ENCODE measurements at places on chromosomes 3 and 15.

GRCh38 chr3:140842984-140843649, 98.5 kb upstream of the SLC25A36 start:
- no peak for DNase-seq

DNA sequence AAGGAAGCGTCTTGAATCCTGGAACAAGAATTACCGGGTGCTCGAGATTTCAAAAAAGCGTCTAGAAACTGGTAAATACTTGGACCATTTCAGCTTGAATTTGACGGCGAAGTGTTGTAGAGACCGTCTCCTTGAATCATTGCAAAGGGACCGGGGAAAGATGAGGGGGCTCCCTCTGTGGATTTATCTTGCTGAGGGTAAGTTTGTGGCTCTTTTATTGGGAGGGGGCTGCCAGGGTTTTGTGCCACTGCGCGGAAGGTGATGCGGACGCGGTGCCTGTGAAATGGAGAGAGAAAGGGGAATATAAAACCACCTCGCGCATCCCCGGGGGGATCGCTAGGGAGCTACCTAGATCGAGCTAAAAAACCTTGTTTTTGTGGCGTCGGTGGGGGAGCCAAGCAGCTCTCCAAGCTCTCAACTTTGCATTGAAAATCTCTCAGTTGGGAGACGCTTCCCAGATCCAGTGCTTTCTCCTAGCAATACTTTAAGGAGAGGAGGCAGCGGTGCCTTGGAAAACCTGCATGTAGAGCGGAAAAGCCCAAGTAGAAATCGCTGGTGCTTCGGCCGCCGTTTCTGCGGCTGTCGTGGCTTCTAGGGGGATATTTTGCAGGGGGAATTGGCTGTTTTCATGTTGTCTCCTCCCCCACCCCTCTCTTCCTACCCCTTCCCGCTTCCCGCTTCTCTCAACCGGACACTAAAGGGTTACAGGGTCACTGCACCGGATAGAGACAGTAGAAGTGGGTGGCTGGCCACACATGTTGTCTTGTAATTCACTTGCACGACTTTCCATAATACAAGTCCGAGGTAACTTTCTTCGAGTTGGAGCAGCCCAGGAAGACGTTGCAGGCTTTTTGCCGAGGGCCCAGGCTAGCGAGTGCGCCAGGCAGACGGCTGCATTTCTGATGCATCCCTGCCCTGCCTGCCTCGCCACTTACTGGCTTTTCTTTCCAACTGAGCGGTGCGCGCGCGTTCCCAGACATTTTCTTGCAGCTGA, 187.6 kb downstream of the NLGN1 start:
- DNase-seq, result no peak

GRCh38 chr3:192352142-192352541, 375.2 kb downstream of the FGF12 start:
- DNase-seq, result no peak

DNA sequence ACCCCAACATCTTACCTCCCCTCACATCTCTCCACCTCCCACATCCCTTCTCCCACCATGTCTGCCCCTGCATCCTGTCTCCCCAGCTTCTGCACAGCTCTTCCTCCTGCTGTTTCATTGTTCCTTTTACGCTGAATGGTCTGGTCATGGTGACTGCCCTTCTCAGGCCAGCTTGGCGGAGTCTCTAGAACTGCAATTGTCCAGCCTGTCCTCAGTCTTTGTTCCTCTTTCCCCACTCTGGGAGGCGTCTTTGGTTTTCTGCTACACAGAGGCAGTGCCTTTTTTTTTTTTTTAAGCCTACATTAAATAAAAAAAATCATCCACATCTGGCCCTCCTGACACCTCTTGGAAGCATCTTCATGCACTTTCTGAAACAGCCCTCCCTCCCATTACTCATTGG, 49.1 kb upstream of the SEC22A start:
- DNase-seq, result no peak

GRCh38 chr3:120113128-120114116, 19.2 kb upstream of the GSK3B start:
- no peak for DNase-seq

GRCh38 chr3:99780749-99781148, 36.9 kb upstream of the CMSS1 start:
- no peak for DNase-seq

- DNase-seq, result no peak
Measured at GRCh38 chr15:78808550-78808949, 2.7 kb downstream of the ADAMTS7 start.

- no peak for DNase-seq
Measured at GRCh38 chr3:10772271-10773161, 43.5 kb upstream of the SLC6A11 start.

DNA sequence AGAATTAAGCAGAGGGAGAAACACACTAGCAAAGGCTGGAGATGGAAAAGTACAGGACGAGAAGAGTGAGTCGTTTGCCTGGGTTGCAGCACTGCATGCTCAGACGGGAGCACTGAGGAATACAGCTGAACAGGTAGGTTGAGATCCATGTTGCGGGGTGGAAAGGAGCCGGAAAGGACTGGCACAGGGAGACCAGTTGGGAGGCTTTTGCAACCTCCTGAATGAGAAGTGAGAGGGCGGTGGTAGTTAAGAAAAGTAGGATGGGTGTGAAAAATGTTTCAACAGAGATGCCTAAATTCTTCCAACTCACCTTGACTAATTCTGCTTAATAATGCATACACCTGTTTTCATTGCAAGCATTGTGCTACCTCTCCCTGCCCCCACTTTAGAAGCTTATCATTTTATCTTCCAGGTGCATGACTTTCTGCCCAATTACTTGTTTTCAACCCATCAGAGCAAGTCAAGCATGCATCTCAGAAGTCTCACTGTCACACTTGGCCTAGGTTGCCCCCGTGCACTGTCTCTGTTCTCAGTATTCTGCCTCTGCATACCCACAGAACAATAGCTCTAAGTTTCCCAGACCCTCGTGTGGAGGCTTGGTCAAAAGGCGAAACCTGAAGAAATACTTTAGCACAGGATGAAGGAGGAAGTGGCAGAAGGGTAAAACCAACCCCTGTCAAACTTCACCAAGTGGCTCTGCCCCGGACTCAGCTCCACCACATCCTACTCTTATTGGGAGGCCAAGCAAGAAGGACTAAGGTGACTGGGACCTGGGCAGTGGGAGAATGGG, 199.3 kb upstream of the BCL6 start:
- no peak for DNase-seq

GRCh38 chr3:191240486-191240885, 41.4 kb downstream of the OSTN start:
- no peak for DNase-seq

- no peak for DNase-seq
Measured at GRCh38 chr3:49804141-49805041, 1.3 kb downstream of the INKA1 start.

GRCh38 chr3:46615050-46615775, 2.9 kb downstream of the FAM240A start:
- DNase-seq, result no peak

GRCh38 chr3:112136959-112137693, 4.1 kb upstream of the GCSAM start:
- no peak for DNase-seq

GRCh38 chr15:88113613-88114308, 142.8 kb downstream of the NTRK3 start:
- DNase-seq, result no peak

GRCh38 chr3:177936721-177937120, 599.5 kb upstream of the KCNMB2 start:
- DNase-seq, result no peak

GRCh38 chr15:45314960-45315359, 62.9 kb downstream of the SLC28A2 start:
- DNase-seq, result no peak

DNA sequence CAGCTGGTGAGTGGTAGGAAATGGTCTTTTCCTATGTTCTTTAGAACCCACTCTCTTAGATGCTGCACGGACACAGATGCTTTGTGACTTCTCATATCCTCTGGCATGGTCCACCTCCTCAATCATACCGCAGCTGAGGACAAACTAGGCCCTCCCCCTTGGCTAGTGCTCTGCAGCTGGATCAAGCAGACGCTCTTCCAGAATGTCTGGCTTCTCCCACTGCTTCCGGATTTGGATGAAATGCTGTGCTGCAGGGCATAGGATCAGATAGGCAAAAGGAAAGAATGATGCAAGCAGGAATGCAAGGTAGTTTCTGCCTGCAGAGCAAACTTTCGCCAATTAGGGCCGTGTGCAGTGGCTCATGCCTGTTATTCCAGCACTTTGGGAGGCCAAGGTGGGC, 75.7 kb upstream of the SLC4A7 start:
- DNase-seq, result no peak

DNA sequence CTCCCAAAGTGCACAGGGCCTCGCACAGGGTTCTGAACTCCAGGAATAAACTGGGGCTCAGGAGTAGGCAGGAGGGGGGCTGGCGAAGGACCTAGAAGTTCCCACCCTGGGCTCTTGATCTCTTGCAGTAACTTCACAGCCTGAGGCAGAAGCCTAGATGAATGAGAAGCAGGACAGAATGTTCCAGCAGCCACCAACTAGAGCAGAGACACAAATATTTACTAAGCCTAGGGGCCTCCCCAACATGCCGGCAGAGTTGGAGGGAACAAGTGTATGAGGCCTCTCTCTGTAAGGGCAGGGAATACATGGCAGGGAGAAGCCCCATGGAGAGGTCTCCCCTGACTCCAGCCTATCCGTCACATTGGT, 25.3 kb upstream of the C15orf39 start:
- DNase-seq, result no peak

DNA sequence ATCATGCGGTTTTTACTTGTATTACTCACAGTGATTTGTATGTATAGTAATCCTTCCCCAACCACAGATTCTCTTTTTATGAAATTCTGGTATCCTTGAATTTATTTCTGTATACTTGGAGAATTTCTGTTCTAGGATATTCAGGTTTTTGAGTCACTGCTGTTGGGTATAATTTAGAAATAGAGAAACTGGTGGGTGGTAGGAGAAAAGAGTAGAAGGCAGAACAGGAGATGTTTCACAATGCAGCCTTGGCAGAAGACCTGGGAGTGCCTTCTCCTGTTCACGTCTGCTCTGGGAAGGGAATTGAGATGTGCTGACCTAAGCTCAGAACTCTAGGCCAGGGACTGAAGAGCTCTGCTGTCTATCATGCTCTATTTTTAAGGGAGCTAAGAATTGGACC, 193.6 kb downstream of the EPHB1 start:
- DNase-seq, result no peak

DNA sequence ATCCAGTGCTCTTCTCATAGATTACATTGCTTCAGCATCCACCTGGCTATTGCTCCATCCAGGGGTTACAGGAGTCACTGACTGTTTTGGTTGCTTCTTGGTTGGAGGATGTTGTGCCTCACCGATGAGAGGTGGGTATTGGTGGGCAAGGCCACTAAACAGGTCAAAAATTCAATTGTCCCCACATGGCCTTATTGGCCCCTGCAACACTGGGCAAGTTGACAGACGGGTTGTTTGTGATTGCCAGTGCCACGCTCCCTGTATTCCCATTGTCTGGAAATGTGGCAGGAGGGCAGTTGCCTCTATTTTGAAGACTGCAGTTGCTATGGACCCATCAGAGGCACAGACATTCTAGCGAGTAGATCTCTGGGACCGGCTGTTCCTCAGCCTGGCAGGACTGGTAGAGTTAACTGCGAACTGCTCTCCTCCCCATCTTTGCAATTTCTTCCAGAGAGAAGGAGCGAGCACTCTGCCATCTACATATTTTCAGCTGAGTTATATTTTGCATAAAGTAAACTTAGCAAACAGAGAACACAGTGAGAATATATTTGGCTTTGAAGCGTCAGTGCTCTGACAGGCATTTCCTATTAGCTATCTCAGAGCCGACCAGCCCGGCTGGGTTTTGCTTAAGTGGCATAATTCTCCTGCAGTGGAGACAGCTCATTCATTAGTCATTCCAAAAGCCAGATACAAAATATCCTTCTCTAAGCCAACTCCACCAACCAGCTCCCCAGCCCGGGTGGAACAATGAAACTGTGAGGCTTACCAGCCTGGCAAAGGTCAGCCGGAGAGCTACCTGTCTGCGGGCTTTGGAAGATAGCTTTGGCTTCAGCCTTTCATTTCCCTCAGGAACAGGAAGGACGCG, 26.0 kb upstream of the MAGEF1 start:
- DNase-seq, result no peak

DNA sequence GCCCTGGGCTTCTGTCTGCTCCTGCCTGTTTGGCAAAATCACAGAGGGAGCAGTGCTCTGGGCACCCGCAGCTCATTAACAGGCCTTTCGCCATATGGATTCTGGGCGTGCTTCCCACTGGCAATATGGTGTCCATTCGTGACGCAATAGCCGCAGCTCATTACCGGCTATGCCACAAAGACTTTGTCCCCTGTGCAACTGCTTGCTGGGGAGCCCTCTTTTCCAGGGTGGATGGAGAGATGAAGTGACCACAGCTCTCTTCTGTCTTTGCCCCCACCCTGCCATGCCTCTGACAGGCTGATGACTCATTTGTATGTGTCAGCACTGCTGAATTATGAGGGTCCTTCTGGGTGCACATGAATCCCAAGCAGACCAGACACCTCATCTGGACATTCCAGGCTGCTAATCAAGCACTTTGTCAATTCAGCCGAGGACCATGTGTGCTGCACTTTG, 214.3 kb upstream of the FEZF2 start:
- no peak for DNase-seq

DNA sequence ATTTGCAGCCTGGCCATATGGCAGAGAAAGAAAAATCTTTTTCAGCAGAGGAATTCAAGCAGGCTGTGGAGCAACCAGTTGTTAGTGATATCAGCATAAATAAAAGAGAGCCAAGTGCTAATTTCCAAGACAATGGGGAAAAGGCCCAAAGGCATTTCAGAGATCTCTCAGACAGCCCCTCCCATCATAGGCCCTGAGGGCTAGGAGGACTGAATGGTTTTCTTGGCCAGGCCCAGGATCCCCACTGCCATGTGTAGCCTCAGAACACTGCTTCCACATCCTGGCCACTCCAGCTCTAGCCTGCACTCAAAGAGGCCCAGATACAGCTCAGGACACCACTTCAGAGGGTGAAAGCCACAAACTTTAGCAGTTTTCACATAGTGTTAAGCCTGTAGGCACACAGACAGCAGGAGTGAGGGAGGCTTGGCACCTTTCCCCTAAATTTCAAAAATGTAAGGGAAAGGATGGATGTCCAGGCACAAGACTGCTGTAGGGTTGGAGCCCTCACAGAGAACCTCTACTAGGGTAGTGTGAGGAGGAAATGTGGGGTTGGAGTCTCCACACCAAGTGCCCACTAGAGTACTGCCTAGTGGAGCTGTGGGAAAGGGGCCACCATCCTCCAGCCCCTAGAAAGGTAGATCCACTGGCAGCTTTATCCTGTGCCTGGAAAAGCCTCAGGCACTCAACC, 191.4 kb downstream of the TBL1XR1 start:
- no peak for DNase-seq
